ENCODE measurements at places on chromosomes 5 and 9. TPM values are rescaled to one million over a fixed set of nuclear protein-coding genes. Genes with fewer than 3 reads are reported as not detected.

Gene RASGRF2
- 1.1 TPM for total RNA-seq

Gene FIBCD1
- 11.0 TPM for total RNA-seq

Gene MZB1
- total RNA-seq, result not detected

Gene PCDHA12
- total RNA-seq, result 1.5 TPM

Gene NELFB
- total RNA-seq, result 62.2 TPM

Gene IFNE
- total RNA-seq, result not detected

Gene GPR21
- not detected for total RNA-seq

Gene PRSS3
- 15.2 TPM for total RNA-seq

Gene WDR31
- 2.3 TPM for total RNA-seq
